ENCODE measurements at places on chromosomes 6 and 20.

DNA sequence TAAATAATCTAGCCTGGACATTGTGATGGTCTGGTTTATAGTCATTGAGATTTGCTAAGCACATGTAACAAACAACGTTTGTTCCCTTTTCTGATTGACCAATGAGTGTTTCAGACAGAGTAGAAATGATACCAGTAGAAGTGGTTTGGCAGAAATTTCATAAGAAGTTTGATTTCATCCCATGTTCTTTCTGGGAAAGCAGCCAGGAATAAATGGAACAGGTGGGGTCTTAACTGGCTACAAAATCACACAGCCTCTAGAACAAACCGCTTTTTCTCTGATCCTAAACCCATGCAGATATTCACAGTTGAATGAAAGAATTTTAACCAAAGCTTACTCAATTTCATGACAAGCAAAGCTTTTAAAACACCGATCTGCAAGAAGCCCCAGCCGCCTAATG, 227.5 kb downstream of the UST start:
- DNase-seq: no peak

GRCh38 chr6:105428342-105428957, 25.6 kb upstream of the PREP start:
- DNase-seq: peak; percentile 13

- no peak for DNase-seq
These were observed 218.2 kb upstream of the RNF24 start for GRCh38 chr20:4233520-4233919.

DNA sequence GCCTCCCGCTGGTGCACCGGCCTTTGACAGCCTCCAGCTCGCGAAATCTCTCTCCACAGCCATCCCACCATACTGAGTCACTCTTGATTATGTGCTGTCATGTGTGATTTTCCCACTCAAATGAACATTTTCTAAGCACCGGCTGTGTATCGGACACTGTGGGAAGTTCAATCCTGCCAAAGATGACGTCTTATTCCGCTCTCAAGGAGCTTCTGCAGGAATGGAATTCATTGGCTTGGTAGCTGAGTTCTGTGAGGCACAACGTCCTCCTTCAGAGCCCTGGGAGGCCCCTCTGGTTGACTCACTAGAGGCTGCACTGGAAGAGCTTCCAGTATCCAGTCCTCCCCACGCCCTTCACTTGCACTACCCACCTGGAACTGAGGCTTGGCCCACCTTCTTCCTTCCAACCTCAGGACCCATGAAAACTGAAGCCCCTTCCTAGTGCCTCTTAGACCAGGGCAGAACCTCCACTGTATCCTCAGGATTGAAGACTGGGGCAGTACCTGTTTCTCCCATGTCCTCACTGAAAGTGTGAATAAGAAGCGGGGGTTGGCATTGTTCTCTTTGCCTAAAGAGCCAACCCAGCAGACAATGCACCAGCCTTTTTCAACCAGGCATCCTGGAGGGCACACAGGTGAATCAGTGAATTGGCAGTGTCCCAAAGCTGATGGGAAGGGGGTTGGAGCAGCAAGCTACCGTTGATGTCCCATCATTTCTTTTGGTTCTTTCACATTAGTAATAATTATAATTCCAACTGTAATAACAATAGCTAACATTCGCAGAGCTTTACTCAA, 1.7 kb downstream of the UNC5CL start:
- DNase-seq: no peak

DNA sequence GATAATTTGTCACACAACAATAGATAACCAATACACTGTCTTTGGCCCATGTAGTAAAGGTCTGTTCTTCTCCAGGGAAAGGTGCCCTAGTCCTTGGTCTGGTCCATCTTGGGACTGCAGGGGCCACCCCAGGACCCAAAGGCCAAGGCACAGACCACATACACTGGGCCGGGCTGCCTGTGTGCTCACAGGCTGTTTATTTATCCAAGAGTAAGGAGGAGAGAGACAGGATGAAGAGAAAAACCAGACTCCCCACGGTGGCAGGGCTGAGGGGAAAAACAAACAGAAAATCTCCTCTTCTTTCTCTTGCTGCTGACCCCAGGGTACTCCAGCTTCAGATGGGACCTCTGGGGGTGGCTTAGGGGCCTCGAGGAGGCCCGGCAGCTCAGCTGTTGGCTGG, 6.5 kb upstream of the CDK5RAP1 start:
- no peak for DNase-seq

- DNase-seq: no peak
These were observed 284.2 kb downstream of the LRFN2 start for GRCh38 chr6:40302856-40303454.

- DNase-seq: no peak
These were observed 57.5 kb downstream of the RREB1 start for GRCh38 chr6:7165002-7165889.

GRCh38 chr6:168756009-168756634, 315.1 kb downstream of the SMOC2 start:
- peak; percentile 46 for DNase-seq

GRCh38 chr6:130620338-130620781, 206.8 kb upstream of the SMLR1 start:
- DNase-seq: no peak

Measured in Caco-2 (cell line).